Activated CD4-positive, alpha-beta T cell treated with anti-CD3 and anti-CD28 coated beads for 1 hour (primary cell): ENCODE measurements at places on chromosomes 16 and 17.

- DNase-seq, result no peak
These were observed 4.4 kb downstream of the GGA2 start for GRCh38 chr16:23505671-23506605.

- DNase-seq, result no peak
These were observed 1336.0 kb upstream of the CDH8 start for GRCh38 chr16:63372283-63372682.

DNA sequence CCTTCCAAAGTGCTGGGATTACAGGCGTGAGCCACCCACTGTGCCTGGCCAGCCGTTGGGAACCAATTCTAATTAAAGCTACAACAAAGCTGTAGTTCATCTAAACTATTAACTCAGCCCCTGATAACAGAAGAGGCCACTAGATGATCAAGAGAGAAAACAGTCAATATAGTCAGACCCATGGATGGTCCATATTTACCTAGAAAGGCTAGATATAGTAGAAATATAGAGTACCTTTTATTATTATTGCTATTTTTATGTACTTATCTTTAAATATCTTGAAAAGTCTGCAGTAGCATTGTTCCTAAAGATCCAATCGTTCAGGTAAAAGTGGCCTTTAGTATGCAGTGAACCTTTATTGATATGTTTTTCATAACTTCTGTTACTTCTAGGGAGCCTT, 43.2 kb downstream of the RNF213 start:
- DNase-seq, result no peak

GRCh38 chr16:82328881-82329469, 159.0 kb upstream of the MPHOSPH6 start:
- DNase-seq, result no peak

DNA sequence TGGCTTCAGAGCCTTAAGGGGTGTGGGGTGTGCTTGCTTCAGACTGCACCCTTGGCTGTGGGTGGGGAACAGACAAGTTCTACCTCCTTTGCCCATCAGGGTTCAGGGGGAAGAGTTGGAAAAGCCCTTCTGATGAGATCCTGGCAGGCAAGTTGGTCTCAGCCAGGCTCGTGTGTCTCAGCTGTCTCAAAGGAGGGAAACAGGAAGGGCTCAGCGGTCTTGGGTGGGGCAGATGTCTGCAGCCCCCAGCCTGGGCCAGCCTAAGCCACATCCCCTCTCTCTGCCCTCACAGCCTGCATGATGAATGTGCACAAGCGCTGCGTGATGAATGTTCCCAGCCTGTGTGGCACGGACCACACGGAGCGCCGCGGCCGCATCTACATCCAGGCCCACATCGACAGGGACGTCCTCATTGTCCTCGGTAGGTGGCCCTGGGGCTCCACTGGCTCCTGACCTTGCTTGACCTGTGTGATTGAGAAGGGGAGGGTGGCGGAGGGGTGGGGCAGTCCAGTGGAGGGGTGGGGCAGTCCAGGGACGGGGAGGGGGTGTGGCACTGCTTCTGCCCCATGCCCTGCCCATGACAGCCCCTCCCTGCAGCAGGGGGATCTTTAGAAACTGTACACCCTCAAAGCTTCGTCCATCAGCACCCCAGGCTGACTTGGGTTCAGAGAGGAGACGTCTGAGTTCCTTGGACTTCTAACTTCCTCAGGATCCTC, 199.5 kb downstream of the PRKCB start:
- no peak for DNase-seq

- DNase-seq, result no peak
These were observed 415.8 kb upstream of the KIF2B start for GRCh38 chr17:53406907-53407306.

DNA sequence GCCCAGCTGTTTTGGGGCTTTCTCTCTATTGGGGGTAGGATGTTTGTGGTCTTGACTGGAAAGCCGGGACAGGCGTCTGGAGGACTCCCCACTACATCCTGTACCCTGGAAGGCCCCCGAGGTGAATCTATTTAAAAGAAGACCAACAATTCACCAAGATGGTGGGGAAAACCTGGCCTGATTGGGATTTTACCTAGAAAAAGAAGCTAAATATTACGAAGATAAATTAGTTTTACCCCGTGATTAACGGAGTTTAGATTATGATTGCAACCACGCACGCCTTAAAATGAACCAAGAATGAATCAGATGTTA, 779 bp upstream of the CCDC102A start:
- no peak for DNase-seq

DNA sequence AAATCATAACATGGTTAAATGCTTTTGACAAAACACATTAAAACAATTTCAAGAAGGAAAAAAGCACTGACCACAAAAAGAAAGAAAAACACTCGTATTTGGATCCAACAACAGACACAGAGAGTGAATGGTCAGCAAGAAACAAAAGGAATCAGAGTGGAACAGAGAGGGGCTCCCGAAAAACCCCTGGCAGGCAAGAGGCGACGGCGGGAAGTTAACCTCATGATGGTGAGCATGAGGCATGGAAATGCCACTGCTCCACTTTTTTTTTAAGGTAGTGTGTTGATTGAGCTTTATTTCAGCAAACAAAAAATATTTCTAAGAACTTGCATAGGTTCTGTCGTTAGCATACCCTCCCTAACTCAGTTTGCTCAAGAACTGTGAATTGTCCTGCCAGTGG, 32.1 kb upstream of the ST6GALNAC1 start:
- no peak for DNase-seq

DNA sequence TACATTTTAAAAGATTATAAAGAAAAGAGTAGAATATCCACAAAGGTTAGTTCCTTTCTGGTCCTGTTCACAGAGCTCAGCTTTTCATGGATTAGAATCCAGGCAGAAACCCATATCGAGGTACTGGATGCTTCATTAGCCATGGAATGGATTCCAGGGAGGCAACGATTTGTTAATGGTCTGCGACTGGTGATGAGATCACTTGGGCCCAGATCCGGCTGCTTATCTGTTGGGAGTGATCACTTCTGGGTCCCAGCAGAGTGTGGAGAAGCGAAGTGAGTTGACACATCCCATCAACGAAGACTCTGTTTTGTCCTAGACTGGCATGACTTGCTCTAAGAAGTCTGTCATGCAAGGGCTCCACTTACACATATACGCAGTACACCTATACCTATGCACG, 165.8 kb downstream of the MAF start:
- DNase-seq, result no peak

DNA sequence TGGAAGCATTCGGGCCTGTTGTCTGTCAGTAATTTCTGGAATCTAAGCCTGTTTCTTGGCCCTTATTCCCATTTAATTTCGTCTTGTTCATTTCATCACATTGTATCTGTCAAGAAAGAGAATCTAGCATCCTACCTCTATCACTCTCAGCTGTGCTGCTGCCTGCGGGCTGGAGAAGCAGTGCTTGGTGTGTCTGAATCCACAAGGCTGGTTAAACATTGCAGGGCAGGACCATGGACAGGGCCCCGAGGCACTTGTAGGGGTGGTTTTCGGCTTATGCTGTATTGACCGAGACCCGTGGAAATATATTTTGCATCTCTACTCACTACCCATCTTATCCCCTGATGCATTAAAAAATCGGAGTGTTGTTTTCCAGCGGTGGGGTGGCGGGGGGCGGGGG, 3.1 kb downstream of the RAB11FIP4 start:
- no peak for DNase-seq

GRCh38 chr17:39603304-39604016, 4.3 kb downstream of the NEUROD2 start:
- DNase-seq, result no peak

- no peak for DNase-seq
These were observed 11.1 kb downstream of the FANCA start for GRCh38 chr16:89805136-89805905.

- DNase-seq, result no peak
These were observed 6.7 kb downstream of the HS3ST3B1 start for GRCh38 chr17:14307560-14308024.

- no peak for DNase-seq
These were observed 225.9 kb downstream of the CNTNAP4 start for GRCh38 chr16:76503091-76503490.
